ENCODE measurements at places on chromosomes 16 and 17.

DNA sequence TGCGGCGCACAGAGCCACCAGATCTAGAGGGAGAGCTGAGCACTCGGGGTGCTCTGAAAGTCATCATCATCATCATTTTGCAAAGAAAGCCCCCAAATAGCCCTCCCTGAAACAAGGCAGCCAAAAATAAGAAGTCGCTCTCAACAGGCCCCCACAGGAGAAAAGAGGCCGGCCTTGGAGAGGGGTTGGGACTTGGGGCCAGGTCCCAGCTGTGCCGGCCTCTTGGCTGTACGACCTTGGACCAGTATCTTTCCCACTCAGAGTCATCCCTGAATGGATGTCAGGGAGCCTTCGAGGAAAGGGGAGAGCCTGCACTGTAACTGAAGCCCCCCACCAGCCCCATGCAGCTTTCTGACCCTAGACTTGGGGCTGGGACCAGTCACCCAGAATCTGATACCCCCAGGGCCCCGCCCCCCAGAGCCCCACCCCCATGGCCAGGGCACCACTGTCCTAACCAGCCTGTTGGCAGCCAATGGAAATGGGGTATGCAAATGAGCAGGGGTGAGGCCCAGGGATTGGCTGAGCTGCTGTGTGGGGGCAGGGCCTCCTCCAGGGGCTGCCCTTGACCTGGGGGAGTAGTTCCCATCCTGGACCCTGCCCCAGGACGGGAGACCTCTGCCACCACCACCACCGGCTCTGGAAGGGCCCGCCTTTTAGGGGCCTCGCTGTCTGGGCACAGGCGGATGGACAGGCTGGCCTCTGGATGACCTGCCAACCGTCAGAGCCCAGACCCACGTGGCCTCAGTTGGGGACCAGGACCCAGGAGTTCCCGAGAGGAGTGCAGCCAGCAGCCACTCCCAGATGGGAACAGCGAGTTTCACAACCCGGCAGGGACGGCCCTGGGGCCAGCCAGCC lies 15.4 kb downstream of the ZFPM1 start:
- DNase-seq, result peak; percentile 21

- DNase-seq, result no peak
Observed at GRCh38 chr17:10447026-10447931, 22.1 kb downstream of the MYH4 start.

DNA sequence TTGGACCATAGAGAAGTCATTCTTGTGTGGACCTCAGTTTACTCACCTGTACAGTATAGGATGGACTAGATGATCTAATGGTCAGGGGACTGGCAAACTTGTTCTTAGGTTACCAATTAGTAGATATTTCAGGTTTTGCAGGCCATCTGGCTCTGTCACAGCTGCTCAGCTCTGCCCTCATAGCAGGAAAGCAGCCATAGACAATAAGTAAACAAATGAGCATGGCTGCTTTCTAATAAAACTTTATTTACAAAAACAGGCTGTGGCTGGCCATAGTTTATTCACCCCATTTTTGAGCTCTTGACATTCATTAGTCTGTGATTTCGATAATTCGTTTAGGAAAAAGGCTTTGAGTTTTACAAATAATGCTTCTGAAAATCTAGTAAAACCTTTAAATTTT lies 12.7 kb downstream of the BPTF start:
- DNase-seq, result no peak

DNA sequence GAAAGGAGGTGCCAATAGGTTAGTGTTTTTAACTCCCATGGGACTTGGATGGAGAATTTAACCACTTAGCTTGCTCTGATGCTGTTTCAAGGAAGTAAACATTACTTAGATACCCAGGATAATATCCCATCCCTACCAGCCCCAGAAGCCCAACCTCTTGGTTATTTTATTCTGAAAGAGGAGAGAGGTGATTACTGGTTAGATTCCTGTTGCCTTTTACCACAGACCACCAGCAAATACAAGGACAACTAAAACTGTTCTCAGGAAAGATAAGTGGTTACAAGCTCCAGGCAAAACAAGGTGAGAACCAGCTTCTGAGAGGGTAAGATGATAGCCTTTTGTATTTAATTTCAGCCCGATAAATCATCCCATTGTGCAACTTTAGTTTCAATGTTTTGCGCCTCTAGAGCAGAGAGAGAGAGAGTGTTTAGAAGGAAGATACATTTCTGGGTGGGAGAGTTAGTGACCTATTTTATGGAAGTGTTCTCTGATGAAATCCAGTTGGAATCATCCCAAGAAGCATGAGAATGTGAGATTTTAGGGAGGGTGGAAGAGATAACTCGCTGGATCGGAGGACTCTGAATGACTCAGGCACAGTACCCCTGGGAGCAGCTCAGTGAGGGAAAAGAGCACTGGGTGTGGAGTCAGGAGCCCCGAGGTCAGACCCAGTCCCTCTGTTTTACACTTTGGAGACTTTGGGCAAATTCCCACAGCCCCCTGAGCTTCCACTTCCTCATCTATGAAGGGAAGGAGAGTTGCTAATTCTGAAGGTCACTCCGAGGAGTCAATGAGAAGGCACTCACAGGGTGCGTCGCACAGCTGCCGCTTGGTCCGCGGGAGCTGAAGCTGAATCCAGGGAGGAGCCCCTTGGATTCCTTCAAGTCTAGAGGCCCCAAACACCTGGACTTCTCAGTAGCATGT lies 12.1 kb downstream of the GLP2R start:
- DNase-seq, result no peak

DNA sequence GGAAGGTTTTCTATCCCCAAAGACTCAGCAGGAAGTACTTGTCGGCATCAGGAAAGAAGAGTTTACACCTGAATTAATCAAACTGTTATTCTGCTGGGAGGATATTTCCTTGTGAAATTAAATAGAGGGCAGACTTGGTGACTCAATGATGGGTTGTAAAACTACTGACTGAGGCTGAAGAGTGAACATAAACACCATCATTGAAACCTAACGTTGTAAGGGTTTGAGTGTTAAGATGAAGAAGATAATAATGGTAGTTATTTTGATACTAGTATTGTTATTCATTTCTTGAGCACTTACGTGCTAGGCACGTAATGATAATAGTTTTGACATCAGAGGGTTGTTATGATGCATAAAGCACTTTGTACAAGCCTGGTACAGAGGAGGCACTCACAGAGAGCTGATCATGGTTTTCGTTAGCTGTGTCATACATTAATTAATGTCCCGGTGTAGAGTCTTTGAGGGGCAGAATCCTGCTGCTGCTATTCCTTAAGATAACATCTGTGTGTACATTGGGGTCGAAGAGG lies 64.2 kb upstream of the CACNG3 start:
- DNase-seq, result no peak

DNA sequence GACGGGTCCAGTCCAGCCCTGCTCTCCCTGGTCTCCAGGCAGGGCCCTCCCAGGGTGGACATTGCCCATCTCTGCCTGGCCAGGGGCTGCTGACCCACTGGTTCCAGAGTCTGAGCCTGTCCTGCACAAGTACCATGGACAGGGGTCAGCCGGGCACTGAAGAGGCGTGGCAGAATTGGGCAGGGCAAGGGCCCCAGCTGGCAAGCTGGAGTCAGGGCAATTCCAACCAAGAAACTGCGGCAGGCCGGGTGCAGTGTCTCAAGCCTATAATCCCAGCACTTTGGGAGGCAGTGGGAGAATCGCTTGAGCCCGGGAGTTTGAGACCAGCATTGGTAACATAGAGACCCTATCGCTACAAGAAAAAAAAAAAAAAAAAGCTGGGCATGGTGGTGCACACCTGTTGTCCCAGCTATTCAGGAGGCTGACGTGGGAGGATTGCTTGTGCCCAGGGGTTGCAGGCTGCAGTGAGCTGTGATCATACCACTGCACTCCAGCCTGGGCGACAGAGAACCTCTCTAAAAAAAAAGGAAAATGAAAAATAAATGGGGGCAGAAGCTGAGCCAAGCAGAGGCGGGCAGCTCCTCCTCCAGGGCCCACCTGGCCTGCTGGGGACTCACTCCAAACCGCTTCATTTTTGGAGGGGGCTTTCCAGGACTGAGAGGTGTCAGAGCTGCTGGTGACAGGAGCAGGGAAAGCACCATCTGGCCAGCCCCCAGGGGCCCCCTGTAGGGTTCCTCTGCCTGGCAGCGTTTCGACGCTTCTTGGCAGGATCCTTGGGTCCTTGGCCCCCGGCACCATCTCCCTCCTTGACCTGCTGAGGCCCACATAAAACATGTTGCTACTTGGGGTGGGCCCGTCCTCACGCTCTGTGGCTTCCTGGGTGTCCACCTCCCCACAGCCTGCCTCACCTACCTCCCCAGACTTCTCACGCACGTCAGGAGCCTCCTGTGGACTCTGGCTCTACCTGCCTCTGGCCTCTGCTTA lies 2.9 kb upstream of the MAFG start:
- DNase-seq, result no peak

GRCh38 chr17:46717999-46718398 lies 100.5 kb downstream of the WNT3 start:
- DNase-seq, result no peak

GRCh38 chr16:66390346-66391108 lies 24.0 kb downstream of the CDH5 start:
- DNase-seq, result no peak

- peak; percentile 16 for DNase-seq
Observed at GRCh38 chr16:53913099-53913870, 209.3 kb downstream of the FTO start.

DNA sequence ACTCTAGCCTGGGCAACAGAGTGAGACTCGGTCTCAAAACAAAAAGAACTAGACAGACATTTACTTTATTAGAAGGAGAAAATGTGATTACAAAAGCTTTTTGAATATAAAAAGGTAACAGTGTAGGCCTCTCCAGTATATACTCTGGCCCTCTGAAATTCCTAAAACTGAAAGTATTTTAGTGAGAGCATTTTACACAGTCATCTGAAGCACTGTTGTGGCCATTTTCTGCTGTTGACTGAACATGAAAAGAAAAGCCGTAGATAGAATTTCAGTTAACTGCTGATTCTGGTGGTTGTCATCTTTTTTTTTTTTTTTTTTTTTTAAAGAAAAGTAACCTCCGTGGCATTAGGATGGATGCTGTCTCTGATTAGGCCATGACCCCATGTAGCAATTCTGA lies 15.6 kb downstream of the DUSP14 start:
- DNase-seq, result no peak

- no peak for DNase-seq
Observed at GRCh38 chr16:5001571-5001970, 32.2 kb downstream of the NAGPA start.

- peak; percentile 89 for DNase-seq
Observed at GRCh38 chr17:59842901-59843652, 49.7 kb downstream of the TUBD1 start.

- DNase-seq, result no peak
Observed at GRCh38 chr17:77196251-77196650, 55.5 kb downstream of the SEC14L1 start.

Measured in HFF-Myc (cell line).